ENCODE measurements at places on chromosomes 5 and 9.
A peak's percentile ranks its signal among the peaks of the same experiment; 100 is the strongest.

DNA sequence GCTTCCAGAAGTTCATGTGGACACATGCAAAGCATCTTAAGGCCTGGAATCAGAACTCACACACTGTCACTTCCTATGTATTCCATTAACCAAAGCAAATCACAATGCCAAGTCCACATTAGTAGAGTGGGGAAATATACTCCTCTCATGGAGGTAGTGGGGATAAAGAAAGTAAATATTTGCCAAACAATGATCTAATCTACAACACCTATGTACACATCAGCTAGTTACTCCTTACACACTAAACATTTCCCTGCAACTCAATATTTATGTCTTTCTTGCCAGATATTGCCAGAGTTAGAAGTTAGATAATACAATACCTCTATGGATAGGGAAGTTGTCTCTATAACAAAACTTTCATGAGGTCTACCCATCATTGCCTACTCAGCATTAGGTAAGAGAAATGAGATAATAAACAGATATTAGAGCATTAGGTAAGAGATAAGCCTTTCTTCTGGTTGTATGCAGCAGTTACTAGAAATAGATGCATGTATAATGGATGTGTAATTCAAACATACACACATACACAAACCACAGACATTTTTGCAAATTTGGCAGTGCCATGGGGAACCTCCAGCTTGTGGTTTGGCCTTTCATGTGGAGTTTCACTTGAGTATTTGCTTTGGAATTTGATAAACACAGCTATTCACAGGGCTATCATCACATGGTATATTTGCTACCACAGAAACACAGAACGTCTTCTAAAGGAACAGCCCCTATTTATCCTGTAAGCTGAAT lies 196.5 kb downstream of the TLE1 start:
- no peak for DNase-seq

GRCh38 chr9:94134629-94135028 lies 50.4 kb downstream of the PTPDC1 start:
- DNase-seq, result no peak

GRCh38 chr5:147712598-147712997 lies 69.9 kb downstream of the JAKMIP2 start:
- DNase-seq, result no peak

DNA sequence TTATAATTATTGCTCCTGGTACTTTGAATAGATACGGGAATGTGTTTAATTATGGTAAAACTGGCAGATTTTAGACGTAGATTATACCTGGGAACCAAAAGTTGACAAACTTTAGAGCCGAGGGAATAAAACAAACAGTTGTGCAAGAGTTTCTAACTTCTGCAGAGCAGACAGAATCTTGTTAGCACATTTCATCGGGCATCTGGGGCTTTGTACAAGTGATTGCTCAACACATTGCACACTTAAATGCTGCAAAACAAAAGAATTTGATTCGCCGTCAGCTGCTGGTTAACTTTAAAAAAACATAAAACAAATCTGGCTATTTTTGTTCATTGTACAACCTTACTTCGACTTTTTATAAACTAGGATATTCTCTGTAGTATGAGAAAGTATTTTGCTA lies 398.1 kb downstream of the MAN2A1 start:
- no peak for DNase-seq

DNA sequence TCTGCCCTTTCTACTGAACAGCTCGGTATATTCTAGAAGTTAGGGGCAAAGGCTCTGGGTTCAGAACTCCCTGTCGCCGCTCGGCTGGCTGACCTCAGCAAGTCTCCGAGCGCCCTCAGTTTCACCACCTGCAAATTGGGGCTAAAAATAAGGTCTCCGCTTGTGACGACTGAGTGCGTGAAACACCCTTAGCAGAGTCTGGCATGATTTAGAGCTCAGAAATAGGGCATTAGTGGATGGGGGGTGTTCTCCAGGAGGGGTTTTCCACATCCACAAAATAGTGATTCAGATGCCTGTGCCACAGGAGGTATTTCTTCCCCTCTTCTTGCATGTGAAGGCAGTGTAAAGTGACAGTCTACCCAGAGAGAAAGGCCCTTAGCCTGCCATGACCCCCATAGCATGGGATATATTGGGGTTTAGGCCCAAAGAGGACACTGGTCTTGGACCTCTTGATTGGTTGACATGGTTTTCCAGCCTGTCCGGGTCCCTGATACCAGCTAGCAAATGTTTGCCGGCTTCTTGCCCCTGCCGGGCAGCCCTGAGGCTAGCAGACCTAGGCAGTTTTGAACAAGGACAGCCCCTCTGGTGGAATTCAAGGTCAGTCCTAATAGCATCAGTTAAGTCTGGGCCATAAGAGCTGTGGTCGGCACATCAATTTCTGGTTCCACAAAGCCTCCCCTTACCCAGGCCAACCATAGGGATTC lies 1.4 kb downstream of the ERGIC1 start:
- DNase-seq, result no peak

- no peak for DNase-seq
Measured at GRCh38 chr5:14408969-14409586, 172.5 kb upstream of the OTULINL start.

DNA sequence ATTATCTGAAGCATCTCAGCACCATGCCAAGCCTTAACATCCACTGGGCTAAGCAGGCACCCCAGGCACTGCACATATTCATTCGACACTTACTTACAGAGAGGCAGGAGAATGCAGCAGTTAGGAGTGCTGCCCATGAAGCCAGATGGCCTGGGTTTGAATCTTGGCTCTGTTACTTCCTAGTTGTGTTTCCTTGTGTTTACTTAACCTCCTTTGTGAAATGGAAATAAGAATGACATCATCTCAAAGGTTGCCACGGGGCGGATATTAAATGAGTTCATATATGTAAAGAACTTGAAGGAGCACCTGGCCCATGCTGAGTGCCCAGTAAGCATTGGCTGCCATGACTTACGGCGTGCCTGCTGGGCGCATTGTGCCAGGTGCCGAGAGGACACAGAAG lies 565.2 kb downstream of the CDK5RAP2 start:
- DNase-seq, result no peak

GRCh38 chr5:10564838-10565784 lies 1.2 kb downstream of the ANKRD33B start:
- DNase-seq, result no peak

DNA sequence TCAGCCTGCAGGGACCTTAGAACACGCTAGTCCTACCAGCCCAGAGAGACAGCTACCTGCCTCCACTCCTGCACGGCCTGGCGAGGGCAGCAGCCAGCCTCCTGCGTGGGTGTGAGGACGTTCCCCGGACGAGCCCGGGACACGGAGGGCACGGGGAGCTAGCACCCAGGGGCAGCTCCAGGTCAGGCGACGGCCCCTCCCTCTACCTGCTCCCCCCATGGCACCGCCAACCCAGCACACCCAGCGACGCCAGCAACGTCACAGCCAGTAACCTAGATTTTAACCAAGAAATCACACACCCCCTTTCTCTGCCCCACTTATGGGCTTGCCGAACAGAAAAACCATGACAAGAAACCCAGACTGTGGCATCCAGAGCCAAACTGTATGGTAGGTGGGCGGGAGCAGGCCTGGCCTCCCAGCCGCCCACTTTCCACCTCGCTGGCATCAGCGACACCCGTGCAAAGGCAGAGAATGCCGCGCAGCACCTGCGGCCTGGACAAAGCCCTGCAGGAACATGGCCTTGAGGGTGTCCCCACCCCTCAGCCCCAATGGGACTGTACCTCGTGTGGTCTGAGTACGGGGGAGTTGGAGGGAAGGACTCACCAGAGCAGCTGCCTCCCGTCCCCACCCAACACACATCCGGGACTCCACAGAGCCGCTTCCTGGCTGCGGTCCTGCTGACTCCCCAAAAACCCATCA lies 47.9 kb downstream of the NACC2 start:
- DNase-seq, result no peak

DNA sequence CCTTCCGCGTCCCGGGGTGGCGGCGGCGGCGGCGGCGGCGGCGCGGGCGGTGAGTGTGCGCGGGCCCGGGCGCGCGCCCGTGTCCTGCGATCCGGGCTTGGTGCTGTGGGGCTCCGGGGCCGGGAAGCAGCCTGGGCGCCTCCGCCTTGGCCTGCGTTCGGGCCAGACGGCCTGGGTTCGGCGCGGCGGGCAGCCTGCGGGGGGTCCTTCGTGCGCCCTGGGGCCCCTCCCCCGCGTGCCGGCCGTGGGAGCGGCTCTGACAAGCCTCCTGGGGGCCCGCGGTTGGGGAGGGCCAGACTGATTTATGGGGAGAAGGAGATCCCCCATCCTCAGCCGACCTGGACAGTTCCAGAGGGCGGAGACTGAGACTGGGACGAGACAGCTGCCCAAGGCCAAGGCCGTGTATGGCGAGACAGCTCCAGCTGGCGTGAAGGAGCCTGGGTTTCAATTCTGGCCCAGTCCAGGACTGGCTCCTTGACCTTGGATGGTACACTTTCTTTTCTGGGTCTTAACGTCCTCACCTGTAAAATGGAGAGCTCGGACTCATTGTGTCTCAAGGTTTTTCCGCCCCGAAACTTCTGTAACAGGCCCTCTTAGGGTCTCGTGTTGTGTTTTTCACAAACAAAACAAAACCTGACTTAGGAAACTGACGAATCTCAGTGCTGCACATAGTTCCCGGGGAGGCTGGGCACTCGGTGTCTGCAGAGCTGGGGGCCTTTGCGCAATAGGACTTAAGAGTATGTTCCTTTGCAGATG lies 603 bp downstream of the TMEM268 start:
- DNase-seq, result peak; percentile 62

- DNase-seq, result peak; percentile 80
Measured at GRCh38 chr9:133994353-133995011, 2.4 kb upstream of the VAV2 start.

GRCh38 chr5:124748687-124749594 lies 2.5 kb upstream of the ZNF608 start:
- peak; percentile 97 for DNase-seq

DNA sequence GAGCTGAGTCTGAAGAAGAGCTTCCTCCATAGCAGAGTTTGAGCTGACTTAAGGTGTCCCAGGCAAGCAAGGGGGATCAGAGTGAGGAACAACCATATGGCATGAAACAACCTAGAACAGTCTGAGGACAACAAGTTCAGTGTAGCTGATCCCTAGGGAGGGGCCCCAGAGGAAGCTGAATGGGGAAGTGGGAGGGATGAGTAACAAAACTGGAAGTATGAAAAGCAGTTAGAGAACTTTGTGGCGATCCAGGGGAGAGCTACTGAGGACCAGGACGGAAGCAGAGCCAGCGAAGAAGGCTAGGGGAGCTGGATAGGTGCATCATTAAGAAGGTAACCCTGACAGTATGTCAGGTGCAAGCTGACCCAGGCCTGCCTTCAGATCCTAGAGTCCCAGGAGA lies 580.8 kb downstream of the BNC2 start:
- DNase-seq, result no peak

- no peak for DNase-seq
Measured at GRCh38 chr5:5886812-5887486, 464.5 kb downstream of the ICE1 start.

All from SK-N-DZ (cell line).